Left ventricle myocardium inferior (tissue), 1 donor: ENCODE measurements at places on chromosomes 2 and 18. TPM values are rescaled to one million over a fixed set of nuclear protein-coding genes. Genes with fewer than 3 reads are reported as not detected.

- no peak for DNase-seq
These were observed 110.0 kb upstream of the MAP3K20 start for GRCh38 chr2:172965433-172966212.

GRCh38 chr2:67982956-67983355, 79.8 kb downstream of the C1D start:
- no peak for DNase-seq

DNA sequence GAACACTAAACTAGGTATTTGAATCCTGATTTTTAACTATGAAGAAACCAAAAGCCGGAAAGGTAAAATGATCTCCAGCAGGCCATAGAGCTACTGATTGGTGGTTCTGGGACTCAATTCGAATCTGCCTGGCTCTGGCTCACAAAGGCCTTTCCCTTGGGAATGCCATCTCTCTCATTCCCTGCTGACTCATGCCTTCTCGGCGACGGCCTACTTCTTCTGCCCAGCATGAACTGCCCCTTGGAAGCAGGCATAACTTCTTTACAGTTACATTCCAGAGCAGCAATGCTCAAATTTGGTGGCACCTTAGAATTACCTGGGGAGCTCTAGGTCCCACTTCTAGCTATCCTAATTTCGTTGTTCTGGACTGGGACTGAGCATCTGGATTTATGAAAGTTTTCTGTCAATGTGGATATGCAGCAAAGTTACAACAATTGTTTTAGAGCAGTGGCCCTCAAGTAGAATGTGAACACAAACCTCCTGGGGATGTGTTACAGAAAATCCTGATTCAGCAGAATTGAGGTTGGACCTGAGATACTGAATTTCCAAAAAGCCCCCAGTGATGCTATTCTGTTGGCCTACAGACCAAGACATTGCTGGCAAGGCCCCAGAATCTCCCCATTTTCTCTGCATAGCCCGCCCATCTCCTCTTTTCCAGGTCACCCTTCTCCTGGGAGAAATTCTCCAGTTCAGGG, 261.1 kb downstream of the CNTNAP5 start:
- no peak for DNase-seq

DNA sequence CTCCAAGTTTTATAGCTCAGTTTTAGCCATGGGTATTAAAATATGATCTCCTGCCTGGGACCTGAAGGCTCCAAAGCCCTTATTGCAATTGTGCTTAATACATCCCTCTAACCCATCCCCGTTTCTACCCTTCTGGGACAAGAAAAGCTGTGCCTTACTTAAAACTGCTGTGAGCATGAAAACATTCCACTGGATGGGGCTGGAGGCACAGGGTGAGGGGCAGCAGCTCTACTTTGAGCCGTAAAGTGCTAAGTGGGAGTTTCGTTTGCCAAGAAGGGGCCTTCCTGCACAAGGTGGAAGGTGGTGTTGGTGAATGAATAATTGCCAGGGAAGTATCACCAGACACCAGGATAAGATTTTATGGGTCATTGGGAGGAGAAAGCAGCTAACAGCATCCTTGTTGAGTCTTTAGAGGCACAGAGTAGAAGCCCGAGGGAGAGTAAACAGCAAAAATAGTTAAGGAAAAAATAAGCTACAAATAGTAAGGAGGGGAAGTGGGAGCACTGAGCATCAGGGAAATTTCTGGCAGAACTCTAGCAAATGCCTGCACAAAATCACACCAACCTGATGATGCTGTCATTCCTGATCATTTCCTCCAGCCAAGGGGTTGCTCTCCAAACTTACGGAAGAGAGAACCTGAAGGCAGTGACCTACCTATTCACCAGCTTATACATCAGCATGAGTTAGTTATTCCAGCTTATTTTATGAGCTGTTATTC, 218.4 kb downstream of the MREG start:
- no peak for DNase-seq

DNA sequence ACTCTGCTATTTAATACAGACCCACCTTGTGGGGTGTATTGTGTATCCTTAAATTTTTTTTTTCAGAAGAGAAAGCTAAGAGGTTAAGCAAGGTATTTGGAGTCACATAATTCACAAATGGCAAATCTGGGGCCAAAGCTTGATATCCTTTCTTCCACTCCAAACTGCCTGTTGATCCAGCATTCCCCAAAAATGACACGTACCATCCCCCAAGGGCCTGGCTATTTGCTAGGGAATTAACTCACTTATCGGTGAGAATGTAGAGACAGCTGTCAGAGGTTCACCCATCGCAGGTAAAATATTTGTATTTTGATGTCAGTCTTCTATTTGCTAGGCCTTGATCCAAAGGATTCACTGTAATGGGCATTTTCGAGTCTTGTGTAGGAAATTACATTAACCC, 103.6 kb upstream of the FZD7 start:
- DNase-seq, result no peak

GRCh38 chr2:176446718-176447414, 177.6 kb downstream of the MTX2 start:
- no peak for DNase-seq

DNA sequence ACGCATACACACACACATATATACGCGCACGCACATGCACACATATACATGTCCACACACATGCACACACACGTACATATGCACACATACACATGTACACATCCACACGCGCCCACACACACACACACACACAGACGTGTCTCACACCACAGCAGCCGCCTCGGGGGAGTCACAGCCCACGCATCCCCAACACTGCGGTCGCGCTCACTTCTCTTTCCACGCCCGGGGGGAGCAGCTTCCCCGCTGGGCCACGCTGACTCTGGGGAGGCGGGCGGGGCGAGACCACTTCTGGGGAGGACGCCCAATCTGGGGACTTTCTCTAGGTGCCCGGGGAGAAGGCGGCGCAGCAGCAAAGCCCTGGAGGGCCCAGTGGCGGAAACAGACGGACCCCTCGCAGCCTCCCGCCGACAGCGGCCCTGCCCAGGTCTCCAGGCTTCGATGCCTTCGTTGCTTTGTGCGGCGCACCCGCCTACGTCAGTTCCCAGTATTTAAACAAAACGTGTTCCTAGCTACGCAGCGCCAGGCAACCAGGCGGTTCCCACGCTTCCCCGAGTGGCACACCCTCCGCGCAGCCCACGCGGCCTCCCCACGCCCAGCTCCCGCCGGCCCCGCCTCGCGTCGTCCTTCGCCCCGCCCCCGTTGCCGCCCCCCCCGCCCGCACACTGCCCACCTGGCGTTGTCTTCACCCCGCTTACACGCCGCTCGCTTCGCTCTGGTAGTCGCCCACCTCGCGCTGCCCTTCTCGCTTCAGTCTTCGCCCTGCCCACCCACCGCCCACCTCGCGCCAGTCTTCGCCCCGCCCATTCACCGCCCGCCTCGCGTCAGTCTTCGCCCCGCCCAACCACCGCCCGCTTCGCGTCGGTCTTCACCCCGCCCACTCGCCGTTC, 810 bp upstream of the RBFA start:
- DNase-seq, result no peak

DNA sequence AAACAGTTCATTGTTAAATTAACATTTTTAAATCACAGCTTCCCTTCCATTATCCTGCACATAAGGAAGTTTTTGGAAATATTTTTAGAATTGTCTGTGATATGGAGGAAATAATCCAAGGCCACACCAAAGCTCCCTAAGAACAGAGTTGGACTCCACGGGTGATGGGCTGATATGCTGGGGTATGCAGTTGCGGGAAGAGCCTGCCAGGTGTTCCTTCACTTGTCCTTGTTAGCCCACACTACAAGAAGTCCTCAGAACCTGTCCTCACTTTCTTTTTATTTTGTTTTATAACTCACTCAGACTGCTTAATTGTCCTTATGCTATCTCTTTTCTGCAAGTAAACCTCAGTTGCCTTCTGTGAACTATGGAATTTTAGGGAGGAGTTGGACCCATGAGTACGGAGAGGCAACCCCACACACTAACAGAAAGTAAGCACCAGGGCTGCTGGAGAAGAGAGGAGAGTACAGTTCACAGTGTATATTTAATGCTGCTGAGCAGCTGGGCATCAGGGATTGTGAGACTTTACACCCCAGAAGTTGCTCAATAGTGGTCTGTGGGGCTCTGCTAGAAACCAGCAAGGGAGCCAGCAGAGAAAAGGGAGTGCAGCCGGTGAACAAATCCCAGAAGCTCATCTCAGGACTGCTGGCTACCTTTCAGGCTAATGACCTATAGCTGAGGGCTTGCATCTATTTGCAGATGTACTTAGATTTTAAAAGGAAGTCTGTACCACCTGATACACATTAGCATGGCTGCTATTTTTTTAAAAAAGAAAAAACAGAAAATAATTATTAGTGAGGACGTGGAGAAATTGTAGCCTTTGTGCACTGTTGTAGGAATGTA, 280.1 kb upstream of the STON1 start:
- DNase-seq, result no peak

GRCh38 chr2:208984376-208985090, 439.3 kb upstream of the MAP2 start:
- no peak for DNase-seq

DNA sequence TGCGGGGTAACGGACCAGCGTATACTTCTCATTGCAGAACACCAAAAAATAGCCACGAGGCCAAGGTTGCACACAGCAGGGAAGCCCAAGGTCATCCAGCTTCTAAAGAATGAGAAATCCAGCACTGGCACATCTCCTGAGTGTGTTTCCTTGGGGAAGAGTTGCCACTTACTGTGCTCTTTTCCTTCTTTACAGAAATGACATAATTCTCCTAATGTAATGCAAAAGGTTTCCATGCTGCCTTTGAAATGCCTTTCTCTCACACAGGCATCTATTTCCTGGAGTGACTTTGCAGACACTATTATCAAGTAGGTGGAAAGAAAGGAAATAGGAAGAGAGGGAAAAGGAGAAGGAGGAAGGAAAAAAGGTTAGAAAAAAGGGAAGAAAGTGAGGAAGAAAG, 862.1 kb upstream of the CELF4 start:
- no peak for DNase-seq

- DNase-seq, result no peak
These were observed 104.9 kb upstream of the MGAT5 start for GRCh38 chr2:134148843-134149472.

- DNase-seq, result no peak
These were observed 13.5 kb upstream of the NTSR2 start for GRCh38 chr2:11683476-11683875.

- DNase-seq, result no peak
These were observed 3.6 kb downstream of the METTL21A start for GRCh38 chr2:207621501-207622039.

- no peak for DNase-seq
These were observed 1274.5 kb upstream of the CRIM1 start for GRCh38 chr2:35081001-35081621.

- DNase-seq, result no peak
These were observed 29.6 kb downstream of the CSRNP3 start for GRCh38 chr2:165499131-165499530.

GRCh38 chr2:239092571-239093294, 244.8 kb downstream of the TWIST2 start:
- DNase-seq, result no peak

GRCh38 chr2:233822781-233823730, 31.3 kb downstream of the HJURP start:
- no peak for DNase-seq

DNA sequence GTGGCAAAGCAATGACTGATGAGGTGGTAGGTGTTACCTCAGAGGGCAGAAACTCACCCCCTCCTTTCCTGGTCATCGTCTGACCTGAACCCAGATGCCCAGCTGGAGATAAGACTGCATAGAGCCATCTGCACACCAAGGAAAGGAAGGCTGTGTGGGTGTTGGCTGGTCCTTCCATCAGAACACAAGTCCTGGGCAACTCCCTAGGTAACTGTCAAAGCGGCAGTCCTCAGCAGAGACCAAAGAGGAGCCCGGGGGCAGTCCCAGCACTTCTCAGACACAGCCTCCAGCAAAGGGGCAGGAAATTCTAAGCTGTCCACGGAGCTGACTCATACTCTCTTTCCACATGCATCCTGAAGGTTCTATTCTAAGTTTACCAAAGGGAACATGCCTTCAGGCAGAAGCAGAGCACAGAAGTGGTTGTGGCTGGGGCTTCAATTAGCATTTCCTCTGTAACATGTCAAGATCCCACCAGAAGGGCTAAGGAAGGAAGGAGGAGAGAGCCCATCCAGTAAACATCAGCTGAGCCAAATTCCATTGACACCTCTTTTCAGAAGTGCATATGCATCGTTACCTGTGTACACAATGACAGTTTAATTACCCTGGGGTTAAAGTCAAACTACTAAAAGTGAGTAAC, 54.7 kb downstream of the SPRED2 start:
- no peak for DNase-seq

GRCh38 chr18:7940971-7941370, 373.9 kb downstream of the PTPRM start:
- no peak for DNase-seq

DNA sequence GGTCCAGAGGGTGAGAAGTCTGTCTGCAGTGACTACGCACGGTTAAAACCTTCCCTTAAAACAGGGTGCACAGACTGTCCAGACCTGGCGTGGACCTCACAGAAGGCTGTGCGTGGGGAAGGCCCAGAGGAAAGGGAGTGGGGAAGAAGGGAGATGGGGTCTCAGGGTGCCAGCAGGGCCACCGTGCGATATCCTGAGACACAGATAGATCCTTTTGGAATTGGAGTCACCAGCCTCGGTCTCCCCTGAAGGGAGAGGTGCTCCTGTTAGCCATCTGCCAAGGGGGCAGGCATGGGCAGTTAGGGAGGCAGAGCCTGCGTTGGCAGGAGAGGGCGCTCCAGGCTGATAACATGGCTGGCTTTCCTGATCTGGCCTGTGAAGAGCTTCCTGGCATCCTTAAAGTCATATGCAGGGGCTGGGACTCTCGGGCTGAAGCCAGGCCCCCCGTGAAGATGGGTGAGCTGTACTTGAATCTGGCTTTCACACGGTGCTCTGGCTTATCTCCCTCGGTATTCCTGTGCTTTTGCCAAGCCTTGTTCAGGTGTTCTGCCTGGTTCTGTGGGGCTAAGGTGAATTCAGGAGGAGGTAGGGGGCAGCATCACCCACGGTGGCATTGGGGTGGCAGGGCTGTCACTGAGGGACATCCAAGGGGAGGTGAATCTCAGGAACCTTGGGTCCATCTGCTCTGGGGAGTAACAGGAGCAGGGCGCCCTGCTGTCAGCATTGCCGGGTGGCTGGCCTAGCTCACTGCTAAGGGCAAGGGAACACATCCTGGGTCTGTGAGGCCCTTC, 107.2 kb upstream of the SMAD2 start:
- peak; percentile 42 for DNase-seq

- DNase-seq, result no peak
These were observed 127.7 kb downstream of the CAPN13 start for GRCh38 chr2:30679426-30680088.

GRCh38 chr2:28972778-28973335, 8.2 kb upstream of the TOGARAM2 start:
- DNase-seq, result no peak

Gene SLC9A4
- total RNA-seq, result not detected

Gene RFTN2
- total RNA-seq, result 5.6 TPM

Gene NYAP2
- total RNA-seq, result not detected

Gene RBKS
- 2.7 TPM for total RNA-seq

Gene CREB1
- total RNA-seq, result 50.5 TPM

Gene PLB1
- 2.4 TPM for total RNA-seq

Gene ERMN
- total RNA-seq, result not detected

Gene SCN1A
- total RNA-seq, result 0.63 TPM

Gene RAB12
- total RNA-seq, result 103 TPM

Gene PKDCC
- total RNA-seq, result 88.7 TPM
